ENCODE measurements at places on chromosomes 12 and 14.

DNA sequence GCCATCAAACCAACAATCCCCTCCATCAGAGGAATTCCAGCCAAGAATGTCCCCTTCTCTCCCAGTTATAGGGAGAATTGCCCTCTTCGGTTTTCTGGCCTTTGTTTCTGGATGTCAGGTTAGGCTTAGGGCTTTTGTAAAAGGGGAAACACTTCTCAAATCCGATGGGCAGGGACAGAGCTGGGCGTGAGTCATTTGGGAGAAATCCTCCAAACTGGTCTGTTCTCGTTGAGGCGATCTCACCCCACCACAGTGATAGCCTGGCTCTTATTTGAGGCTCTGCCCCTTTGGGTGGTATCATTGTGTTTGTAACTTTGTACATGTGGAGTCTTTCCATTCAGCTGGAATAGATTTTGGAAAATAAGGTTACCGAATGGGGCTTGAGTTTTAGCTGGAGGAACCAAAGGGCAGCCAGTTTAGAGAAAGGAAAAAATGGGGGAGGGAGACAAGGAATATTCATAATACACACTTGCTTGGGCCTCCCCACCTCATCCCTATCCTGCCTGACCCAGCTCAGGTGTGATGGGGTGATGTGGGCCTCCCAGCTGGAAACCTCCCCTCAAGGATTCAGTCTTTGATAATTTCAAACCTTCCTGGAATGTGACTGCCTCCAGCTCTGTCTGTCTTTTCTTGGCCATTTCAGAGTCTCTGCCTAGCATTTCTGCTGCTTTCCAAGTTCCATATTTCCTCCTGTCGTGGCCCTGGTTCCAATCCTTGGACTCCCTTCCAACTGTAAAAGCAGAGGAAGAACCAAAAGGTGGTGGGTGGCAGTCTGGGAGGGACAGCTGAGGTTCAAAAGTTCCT, 7.5 kb downstream of the HOXC4 start:
- DNase-seq: no peak

GRCh38 chr12:13088496-13088895, 15.0 kb downstream of the GSG1 start:
- no peak for DNase-seq

DNA sequence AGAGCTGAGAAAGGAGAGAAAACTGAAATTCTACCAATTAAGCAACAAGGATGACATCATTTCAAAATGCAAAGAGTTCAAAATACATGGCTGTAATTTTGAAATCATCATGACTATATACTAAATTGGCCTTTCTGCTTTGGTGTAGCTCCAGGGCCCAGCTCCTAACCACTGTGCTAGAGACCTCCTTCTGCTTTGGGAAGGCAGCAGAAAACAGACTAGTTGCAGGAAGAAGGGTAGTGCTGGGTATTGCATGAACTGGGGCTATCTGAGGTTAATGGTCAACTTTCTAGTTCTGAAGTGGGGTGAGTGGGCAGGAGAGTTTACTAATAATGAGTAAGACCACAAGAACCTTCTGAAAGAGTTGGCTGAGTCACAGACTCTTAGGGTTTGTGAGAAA, 66.2 kb downstream of the PTGER2 start:
- no peak for DNase-seq

- no peak for DNase-seq
Observed at GRCh38 chr14:47744155-47744554, 68.8 kb upstream of the MDGA2 start.

DNA sequence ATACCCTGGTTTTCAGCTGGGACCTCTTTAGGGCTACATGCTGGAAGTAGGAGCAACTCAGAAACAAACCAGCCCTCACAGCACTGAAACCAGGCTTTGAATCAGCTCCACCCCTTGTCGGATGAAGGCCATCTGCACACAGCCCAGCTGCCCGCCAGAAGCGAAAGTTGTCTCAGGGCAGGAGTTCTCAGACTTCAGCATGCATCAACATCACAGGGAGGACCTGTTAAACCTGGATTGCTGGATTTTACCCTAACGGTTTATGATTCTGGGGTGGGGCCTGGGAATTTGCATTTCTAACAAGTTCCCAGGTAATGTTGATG, 10.9 kb downstream of the SYNDIG1L start:
- DNase-seq: no peak

DNA sequence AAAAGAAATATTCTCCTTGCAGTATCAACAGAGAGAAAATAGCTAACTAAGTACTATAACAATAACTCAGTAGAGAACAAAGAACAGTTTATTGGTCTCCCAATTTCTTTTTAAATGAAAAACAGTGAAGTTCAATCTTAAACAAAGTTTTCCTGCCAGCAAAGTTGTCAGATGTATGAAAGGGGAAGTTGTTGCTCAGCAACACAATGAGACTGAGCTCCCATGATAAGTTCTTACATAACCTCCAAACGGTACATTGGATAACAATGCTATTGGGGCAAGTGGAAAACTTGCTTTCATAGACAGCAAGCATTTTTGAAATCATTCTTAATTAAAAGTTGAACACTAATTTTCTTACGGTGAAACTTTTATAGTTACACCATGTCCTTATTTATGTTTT, 94.9 kb downstream of the ALG10B start:
- DNase-seq: no peak
